Panc1 (cell line): ENCODE measurements at places on chromosomes 2 and 18.

- no peak for DNase-seq
Observed at GRCh38 chr2:85790499-85791188, 36.9 kb downstream of the ATOH8 start.

DNA sequence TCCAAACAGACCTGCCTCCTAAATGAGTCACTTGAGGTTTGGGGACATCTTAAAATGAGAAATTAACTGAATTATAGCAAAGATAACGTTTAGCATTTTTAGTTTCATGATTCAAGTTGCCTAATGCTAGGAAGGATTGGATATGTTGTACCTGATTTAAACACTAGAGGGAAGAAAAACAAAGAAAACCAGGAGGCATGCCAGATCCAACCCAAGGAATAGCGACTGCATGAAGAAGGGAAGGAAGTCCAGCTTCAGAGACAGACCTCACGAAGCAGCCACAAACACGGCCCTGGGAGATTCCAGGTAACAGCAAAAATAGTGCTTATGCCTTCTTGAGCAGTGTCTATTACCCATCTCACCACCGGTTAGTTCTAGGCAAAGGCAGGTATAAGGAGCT is 499.9 kb upstream of the SPHKAP start:
- DNase-seq: no peak

- DNase-seq: no peak
Observed at GRCh38 chr18:77316008-77316407, 66.4 kb downstream of the GALR1 start.

- DNase-seq: no peak
Observed at GRCh38 chr18:42072407-42072806, 117.4 kb downstream of the PIK3C3 start.

GRCh38 chr2:236977852-236978398 is 107.8 kb upstream of the COPS8 start:
- DNase-seq: no peak
